ENCODE measurements at places on chromosomes 11 and 22.

GRCh38 chr11:116109228-116109627 lies 605.0 kb upstream of the CADM1 start:
- H3K27me3 ChIP-seq = no peaks in the 10 kb centered on the region
- no peak overlapping the region for H3K27ac ChIP-seq
- no peaks in the 10 kb centered on the region for H3K36me3 ChIP-seq
- H3K4me1 ChIP-seq = no peaks in the 10 kb centered on the region

DNA sequence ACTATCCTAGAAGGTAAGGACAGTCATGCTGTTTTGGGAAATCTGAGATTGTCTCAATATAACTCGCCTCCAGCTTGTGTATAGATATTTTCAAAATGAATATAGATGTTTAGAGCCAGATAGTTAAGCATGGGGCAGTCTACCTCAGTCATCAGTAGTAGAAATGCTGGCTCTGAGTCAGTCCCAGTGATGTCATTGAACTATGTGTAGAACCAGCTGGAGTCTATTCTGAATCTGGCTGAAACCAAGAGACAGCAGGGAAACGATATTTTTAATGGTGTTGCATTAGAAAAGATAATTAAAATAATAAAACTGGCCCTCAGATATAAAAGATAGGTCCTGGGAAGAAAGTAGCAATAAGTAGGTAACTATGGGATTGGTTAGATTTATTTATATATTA lies 25.9 kb downstream of the PIWIL4 start:
- DNase-seq = no peak
- no peak overlapping the region for H3K4me3 ChIP-seq
- H3K27me3 ChIP-seq = no peaks in the 10 kb centered on the region
- no peaks in the 10 kb centered on the region for H3K4me1 ChIP-seq

- no peaks in the 10 kb centered on the region for H3K27me3 ChIP-seq
- peaks cover 4% of the 10 kb centered on the region for H3K4me1 ChIP-seq
- DNase-seq = peak; percentile 89
Measured at GRCh38 chr11:46916286-46917108, 1.9 kb downstream of the LRP4 start.

GRCh38 chr11:113468726-113469345 lies 6.4 kb downstream of the DRD2 start:
- no peaks in the 10 kb centered on the region for H3K4me1 ChIP-seq
- H3K36me3 ChIP-seq = no peaks in the 10 kb centered on the region
- peaks cover 7% of the 10 kb centered on the region for H3K27me3 ChIP-seq
- no peak for DNase-seq
- H3K4me3 ChIP-seq = no peak overlapping the region

Data from lung (tissue), 17 donors.